ENCODE measurements at places on chromosomes 1 and 21.

DNA sequence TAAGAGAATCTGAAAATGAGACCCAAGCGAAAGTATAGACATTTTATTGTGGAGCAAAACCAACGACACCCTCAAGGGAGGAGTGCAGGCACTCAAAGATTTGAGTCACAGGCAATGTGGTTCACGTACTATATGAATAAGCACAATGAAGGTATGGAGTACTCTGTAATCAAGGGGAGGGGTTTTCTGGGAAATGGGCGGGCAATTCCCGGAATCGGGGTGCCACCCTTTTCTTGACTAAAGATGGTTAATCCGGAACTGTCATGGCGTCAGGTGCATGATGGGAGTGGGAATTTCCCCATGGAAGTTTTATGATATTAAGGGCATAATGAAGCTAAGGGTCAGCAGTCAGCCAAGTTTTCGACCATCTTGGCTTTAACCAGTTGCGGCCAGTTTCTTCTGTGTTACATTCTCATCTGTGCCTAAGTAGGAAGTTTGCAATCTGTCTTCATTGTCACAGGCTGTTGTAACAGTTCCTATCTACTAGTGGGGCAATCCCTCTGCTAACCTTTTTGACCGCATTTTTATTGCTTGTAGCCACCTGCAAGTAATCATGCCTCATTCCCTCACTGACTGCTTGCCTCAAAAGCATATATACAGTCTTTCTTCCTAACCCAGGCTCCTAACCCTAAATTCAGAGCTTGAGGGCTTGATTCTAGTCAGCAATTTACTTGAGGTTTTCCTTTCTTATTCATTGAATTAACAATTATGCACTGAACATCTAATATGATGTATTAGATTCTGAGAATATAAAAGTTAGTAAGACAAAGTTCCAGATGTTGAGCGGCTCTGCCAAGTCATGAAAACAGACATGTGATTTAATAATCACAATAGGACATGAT, 775 bp upstream of the AIM2 start:
- DNase-seq: no peak

DNA sequence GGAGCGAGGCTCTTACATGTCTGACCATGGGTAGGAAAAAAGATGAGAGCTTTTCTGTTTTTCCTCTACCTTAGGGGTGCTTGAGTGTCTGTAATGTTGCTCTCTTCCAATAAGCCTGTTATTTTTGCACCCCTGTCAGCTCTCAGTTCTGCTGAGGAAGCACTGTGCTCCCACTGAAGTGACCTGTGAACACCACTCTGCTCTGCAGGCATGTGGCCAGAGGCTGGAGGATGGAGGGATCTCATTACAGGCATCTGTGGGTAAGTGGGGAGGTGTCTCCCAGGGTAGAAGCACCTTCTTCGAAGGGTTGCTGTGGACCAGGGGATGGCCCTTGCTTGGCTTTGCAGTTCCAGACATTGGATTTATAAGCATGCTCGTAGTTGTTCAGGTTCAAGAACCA, 56.8 kb upstream of the RBM15 start:
- no peak for DNase-seq

GRCh38 chr21:41459884-41460534, 34.0 kb downstream of the MX1 start:
- no peak for DNase-seq

DNA sequence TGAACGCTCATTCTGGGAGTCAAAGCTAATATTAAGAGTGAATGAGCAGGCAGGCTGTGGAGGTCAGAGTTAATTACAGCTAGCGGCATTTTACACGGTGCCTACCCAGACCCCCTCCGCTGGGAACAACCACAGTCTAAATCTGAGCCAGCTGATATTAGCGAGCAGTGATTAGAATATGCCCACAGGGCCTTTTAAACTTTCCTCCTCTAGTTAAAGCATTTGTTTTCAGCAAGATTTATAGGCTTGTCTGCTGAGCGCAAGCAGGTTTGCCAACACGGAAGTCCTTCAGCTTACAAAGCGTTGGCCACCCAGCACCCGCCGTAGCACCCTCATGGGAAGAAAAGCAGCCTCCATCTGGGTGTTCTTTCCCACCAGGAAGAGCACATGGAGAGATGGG, 72.1 kb downstream of the LMX1A start:
- peak; percentile 95 for DNase-seq

DNA sequence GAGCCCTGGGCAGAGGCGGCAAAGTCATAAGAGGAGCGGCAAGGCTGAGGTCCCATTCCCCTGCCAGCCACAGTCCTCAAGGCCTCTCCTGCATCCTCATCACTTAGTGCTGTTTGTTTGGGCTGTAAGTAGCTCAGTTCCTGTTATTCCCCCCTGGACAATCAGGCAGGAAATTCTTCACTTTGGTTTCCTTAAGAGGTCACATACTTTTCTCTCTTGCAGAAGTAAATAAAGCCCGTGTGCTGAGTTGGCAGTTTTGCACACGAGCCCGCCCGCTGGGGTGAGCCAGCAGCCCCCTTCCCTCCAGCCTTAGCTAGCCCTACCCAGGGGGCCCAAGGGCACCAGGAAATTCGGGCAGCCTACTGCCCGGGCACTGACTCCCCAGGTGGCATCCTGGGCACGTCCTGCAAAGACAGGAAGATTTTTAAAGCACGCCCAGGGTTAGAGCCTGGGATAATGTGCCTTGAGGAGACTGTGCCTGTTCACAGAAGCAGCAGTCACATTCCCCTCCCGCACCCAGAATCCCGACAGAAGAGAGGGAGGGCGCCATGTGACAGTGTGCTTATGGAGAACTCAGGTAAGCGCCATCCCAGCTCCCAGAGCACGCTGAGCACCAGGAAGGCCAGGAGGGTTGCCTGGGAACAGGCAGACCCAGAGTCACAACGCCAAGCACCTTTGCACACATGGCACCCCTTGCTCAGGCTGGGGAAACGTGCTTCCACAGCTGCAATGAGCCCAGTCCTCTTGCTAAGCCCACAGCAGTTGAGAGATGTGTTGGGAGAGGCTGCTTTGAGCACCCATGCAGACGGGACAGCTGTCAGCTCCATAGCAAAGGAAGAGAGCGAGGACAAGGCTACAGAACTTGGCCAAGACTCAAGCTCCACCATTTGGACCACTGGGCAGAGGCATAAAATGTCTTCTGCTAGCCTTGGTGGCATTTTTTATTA, 144.5 kb upstream of the TMEM51 start:
- DNase-seq: no peak

DNA sequence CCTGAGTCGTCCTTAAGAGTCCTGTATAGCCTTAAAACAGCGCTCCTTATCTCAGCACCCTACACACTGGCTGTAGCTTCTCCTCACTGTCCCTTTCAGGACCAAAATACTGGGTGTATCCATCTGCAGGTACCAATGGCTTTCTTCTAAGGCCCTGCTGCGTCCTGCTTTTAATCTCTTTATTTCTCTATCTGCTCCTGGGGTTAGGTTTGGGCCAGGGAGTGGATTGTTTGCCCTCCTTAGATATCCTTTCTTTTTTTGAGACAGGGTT, 12.1 kb downstream of the IL6R start:
- no peak for DNase-seq

DNA sequence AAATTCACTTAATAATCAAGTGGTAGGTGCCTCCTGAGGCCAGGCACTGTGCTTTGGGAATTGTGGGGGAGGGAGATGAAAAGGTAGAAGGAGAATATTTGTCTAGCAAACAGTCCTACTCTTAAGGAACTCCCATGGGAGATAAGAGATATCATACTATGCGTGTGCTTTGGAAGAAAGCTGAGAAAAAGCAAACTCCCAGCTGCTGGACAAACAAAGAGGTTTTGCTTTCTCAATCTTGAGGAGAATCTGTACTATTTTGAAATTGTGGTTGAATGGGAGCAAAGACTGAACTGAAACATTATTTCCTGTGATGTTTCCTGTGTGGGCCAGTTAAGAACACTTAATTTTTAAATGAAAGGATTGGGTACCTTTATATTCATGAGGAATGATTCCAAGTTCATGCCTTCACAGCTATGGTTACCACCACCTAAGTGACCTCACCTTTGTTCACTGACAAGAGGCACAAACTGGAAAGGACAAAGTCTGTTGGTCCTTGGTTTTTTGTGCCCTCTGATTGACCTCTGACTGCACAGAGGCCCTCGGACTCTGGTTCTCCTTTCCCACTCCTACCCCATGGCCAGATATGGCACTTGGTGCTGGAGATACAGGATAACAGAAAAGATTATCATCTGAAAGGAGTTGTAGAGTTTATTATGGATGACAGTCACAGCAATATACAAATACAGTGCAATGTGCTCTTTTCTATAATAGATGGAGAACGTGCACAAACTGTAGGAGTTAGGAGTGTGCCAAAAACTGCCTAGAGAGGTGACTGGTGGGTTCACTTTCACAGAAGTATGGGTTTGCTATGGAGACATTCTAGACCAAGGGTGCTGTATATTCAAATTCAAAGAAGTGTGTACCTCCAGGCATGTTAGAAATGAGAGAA, 1.6 kb downstream of the CD53 start:
- no peak for DNase-seq

DNA sequence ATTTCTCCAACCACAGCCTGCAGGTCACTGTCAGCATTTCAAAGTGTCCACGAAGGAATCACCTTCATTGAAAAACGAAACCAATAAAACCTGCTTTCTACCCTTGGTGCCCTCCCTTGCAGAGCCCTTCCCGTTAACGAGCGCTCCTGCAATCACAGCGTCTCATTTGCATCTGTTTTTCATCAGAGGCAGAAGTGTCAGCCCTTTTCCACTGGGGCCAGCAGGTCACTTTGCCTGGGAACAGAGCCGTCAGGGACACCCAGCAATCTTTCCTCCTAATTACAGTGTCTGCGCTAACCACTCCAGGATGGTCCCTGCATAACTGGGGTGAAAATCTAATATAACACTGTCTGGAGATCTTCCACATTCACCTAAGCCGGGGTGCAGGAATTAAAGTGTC, 85.3 kb downstream of the PSMG1 start:
- DNase-seq: no peak

- no peak for DNase-seq
These were observed 21.1 kb upstream of the ABCA4 start for GRCh38 chr1:94142022-94142421.

DNA sequence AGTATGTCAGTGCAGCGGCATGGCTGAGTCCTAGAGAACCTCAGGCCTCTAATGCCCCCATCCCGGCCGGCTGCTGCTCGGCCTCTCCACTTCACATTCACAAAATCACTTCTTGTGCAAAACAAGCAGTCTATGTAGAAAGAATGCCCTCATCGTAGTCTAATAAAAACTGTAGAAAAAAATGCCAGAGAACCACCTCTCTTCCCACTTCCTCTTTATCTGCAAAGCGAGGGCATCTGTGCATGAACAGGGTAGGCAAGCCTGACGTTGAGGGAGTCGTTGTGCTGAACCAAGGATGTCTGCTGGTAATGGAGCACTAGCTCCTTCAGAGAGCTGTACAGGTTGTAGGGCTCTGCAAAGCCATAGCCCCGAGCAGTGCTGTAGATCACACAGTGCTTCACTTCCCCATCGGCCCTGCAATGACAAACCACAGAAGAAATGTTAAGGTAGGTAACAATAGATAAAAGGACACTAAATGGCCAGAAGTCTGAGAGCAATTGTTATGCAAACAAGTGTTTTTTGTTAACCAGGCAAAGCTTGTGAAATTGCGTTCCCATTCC, 88.9 kb downstream of the PIK3R3 start:
- DNase-seq: no peak

- DNase-seq: no peak
These were observed 92.0 kb upstream of the SIM2 start for GRCh38 chr21:36606983-36607325.

DNA sequence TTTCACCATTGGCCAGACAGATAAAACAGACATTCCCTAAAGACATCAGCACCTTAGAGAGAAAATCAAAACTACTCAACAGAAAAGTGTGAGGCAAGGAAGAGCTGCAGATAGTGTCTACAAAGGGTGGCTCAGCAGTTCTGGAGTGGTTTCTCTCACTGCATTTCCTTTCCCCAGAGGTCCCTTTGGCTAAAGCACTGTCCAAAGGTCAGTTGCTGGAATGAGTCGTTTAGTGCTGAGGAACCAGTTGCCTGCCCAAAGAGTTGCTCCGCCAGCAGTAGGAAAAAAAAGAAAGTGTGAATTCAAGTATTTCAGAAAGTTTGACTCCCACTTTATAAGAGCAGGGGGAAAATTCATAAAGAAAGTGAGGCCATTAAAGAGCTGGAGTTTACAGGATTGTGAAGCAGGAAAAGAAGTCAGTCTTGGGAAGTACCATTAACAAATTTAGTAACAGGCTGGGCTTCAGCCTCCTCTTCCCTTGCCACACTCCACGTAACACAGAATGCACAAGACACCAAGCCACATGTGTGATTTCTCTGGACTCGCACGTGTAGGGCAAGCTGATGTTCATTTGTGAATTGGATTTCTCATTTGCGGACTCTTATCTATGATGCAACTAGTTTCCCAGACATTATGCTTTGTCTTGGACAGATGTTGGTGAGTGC, 122.2 kb downstream of the RUNX1 start:
- DNase-seq: no peak

GRCh38 chr1:82819234-82819633, 1018.5 kb downstream of the ADGRL2 start:
- no peak for DNase-seq

- DNase-seq: no peak
These were observed 123.1 kb downstream of the OLFM3 start for GRCh38 chr1:101873672-101874071.

DNA sequence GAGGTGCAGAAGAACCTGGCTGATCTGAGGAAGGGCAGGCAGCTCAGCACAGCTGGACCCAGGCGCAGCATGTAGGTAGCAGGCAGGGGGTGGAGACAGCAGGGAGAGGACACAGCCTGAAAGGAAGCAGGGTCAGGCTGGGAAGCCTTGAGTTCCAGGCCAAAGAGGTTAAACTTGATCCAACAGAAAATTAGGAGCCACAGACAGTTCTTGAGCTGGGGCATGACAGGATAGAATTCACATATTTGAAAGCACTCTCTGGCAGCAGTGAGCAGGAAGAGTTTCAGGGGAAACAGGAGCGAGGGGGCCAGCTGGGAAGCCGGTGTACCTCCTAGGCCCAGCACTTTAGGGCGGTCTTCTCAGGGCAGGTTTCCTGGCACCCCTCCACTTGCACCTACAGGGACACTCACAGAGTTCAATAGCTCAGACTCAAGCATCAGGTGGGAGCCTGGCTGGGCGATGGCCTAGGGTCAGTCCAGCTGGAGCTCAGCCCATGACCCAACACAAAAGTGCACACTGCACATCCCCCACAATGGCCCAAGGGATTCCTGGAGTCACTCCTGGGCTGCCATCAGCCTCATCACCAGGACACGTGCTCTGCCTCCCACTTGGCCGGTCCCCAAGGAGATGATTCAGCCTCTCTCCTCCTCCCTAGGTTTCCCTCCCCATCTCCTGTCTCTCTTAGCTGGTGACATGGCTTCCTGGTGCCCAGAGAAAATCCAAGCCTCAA, 22.7 kb downstream of the MATN1 start:
- no peak for DNase-seq

All from NCI-H2081 (cell line).